ENCODE measurements at places on chromosomes 6 and 20.

GRCh38 chr20:651713-652614 is 1.0 kb downstream of the SRXN1 start:
- ATAC-seq = no peak

DNA sequence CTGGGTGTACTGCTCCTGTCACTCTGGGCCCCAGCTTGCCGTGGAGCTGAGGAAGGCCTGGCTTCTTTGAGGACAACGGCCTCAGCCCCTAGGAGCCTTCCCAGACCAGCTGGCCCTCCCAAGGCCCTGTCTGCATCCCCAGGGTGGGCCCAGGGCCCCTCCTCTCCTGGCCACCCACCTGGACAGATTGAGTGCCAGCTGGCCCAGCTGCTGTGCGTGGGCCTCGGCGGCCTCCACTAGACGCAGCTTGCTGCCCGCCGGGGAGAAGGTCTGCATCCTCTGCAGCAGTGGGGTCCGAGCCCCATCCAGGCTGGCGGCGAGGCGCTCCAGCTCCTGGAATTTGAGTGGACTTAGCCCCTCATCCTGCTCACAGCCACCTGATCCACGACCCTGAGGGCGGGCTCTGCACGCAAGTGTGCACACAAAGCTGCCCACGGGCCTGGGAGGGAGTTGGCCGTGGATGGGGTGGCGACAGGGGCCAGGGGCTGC is 14.4 kb downstream of the ADRM1 start:
- no peak for ATAC-seq

- ATAC-seq = no peak
Measured at GRCh38 chr6:11434565-11435326, 102.8 kb upstream of the TMEM170B start.

DNA sequence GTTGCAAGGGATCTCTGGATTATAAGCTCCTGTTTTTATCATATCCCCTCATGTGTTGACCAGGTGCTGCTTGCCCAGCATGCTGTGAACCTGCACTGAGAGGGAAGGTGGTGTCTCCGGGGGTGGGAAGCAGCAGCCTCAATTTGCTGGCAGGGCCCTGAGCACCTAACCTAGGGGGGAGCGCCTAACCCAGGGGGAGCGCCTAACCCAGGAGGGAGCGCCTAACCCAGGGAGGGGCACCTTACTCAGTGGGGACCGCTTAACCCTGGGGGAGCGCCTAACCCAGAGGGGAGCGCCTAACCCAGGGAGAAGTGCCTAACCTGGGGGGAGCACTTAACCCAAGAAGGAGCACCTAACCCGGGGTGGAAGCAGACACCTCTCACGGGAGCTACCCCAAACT is 83.3 kb upstream of the QKI start:
- no peak for ATAC-seq

DNA sequence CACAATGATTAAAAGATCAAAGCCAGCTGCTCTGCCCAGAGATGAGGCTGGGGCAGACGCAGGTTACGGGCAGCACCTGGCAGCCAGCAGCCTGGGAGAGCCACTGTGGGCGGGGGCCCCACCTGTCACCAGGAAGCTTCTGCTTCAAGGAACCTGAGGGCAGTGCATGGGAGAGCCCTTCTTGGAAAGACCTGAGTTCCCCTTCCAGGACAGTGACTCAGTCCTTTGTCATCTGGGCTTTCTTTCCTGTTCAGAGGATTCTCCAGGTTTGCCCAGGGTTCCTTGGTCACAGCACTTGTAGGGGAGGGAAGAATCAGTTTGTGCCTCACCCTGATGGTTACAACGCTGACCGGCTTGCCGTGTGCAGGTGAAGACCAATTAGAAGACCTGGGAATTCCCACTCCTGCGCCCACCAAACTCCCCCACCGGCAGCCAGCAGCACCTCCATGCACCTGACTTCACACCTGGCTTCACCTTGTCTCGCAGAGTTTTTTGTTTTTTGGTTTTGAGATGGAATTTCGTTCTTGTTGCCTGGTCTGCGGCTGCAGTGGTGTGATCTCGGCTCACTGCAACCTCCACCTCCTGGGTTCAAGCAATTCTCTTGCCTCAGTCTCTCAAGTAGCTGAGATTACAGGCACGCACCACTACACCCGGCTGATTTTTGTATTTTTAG is 2.0 kb downstream of the ZBP1 start:
- ATAC-seq = no peak

Data from stimulated activated memory B cell treated with anti-CD40 and anti-IgM and Interleukin-4, amounts not matched to agents 10 μg/mL and 1 μg/mL and 100 μg/mL, for 72 hours (primary cell).